ENCODE measurements at places on chromosomes 3 and 15.

DNA sequence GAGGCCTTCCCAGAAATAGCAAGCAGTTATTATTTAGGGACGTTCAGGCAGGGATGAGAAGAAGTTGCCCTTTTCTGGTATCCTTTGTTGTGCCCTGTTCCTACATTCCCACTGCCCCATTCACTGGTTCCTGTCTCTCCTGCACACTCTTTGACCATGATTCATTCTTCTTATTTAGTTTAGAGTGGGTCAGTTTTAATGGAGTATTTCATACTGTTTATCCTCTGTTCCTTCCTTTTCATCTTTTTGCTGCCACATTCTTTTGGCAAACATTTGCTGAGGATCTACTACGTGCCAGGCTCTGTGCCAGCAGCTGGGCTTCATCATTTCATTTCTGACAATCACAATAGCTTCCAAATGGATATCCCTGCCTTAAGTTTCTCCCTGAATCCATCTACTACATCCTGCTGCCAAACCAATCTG is 11.8 kb upstream of the EID1 start:
- no peak for DNase-seq

- no peak for DNase-seq
Observed at GRCh38 chr3:129605203-129605921, 1.1 kb downstream of the PLXND1 start.

GRCh38 chr3:89332793-89333192 is 225.4 kb downstream of the EPHA3 start:
- peak; percentile 30 for DNase-seq

DNA sequence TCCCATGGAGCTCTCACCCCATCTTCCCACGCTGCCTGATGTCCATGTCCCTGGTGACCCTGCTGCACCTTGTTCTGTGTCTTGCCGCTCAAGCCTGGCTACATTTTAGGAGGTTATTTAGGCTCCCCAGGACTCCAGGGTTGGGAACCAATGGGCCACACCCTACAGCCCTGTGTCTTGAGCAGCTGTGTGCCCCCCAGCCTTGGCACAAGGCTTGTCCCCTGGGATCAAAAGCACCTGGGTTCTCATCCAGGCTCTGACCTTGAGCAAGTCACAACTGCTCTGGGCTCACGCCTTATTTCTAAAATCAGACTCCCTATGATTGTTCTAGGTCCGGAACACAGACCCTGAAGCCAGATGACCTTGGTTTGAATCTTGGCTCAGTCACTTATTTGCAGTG is 14.1 kb downstream of the SPSB4 start:
- DNase-seq: no peak

DNA sequence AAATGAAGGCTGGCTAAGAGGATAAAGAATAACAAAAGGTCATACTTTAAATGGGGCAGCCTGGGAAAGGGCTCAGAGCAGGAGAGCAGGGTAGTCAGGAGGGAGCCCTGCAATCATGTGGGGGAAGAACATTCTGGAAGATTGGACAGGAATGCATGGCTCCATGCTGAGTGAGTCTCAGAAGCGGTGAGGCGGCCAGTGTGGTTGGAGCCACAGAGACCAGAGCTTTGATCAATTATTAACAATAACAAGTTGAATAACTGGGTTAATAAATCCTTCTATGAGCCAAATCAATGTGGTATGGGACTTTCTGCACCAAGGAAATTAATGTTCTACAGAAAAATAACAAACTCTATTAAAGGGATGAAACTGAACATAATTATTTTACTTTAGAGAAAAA is 57.9 kb upstream of the DCUN1D1 start:
- no peak for DNase-seq
